ENCODE measurements at places on chromosomes 11 and 22.

GRCh38 chr11:43819926-43820325, 60.7 kb upstream of the ALKBH3 start:
- DNase-seq = no peak

GRCh38 chr11:61272731-61273130, 22.4 kb downstream of the VWCE start:
- DNase-seq = no peak

DNA sequence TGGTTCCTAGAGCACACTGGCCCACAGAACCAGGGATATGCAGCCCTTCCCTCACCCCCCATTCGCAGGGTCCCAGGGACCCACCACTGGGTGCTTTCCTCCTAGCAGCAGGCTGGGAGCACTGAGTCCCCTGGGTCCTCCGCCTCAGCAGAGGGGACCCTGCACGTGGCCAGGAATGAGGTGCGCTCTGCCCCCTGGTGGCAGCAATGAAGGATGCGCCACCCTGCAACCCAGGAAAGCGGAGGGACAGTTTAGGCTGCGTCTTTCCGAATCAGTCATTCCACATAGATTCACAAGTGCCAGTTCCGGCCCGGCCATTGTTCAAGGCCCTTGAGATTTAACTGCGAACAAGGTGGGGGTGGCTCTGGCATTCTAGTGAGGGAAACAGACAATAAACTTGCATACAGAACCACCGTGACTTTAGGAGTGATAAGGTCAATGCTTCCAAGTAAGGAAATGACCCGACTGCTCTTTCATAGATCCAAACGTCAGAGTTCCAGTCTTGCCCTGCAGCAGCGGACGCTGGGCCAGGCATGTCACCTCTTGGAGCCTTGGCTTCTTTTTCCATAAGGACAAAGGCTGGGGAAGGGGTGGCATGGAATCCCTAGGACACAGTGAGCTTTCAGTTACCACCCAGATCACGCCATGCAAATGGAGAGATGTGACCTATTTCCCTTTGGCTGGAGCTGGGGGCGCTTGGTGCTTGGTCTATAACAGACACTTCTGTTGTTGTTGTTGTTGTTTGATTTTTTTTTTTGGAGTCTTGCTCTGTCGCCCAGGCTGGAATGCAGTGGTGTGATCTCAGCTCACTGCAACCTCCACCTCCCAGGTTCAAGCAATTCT, 7.7 kb downstream of the RIN1 start:
- DNase-seq = peak; percentile 84

DNA sequence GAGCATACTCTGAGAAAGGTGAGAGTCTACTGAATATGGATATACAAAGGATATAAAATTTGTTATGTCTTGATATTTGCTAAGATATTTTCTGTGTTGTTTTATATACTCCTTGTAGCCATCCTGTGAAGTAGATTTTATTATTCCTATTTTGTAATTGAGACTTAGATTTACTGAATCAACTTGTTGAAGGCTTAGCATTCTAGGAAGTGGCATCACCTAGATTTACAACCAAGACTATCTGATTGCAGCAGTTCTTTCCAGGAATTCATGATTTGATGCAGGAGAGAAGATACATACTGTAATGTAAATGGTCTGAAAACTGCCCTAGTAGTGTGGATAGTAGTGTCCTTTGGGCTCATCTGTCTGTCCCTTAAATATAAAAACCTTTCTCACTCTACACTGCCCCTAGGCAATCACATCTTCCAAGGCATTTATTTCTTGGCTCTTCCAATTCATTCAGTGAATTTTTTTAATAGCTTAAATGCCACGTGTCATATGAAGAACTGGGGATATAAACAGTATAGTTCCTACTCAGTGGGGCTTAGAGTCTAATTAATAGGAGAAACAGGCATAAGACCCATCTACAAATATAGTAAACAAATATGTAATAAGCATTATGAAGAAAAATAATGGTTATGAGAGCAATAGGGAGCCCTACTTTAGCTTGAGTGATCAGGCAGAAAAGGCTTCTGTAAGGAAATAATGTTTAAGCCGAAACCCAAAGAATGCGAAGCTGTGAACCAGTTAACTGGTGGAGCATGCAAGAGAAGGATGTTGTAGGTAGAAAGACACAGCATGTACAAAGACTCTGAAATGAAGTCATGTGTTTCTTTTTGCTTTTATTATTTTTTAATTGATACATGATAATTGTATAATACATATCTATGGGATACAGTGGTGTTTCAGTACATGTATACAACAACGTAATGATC, 13.6 kb downstream of the IPO7 start:
- DNase-seq = peak; percentile 18

DNA sequence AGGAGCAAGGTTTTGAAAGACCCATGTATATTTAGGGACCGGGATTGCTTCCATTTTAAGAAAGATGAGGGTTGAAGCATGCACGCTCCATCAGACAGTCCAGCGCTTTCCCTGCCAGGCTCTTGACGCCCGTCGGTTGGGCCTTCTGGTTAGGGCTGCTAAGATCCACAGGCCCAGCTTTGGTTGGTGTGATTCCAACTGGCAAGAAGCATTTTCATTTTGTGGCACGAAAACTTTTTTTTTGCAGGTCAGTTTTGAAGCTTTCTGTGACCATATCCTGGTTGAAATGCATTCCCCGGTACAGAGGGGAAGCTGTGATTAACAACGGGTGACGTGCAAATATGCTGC, 34.3 kb upstream of the MPPED1 start:
- DNase-seq = peak; percentile 21

- no peak for DNase-seq
Measured at GRCh38 chr11:118056806-118057205, 20.1 kb upstream of the TMPRSS4 start.

DNA sequence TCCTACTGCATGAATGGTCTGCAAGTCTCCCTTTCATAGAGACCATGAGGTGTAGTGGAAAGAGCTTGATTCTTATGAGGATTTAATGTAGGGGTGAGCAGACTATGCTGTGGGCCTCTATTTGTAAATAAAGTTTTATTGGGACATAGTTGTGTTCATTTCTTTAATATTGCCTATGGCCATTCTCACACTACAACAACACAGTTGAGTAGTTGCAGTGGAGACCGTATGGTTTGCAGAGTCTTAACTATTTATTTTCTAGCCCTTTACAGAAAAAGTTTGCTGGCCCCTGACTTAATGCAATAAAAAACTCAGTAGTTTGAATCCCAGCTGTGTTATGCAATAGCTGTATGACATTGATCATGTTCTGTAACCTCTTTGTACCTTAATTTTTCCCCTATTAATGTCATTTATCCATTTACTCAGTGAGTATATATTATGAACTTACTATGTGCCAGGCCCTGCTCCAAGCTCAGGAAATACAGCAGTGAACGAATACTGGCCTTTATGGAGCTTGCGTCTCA, 106.3 kb downstream of the ATXN10 start:
- peak; percentile 37 for DNase-seq

GRCh38 chr11:121841487-121842191, 274.4 kb downstream of the BLID start:
- peak; percentile 98 for DNase-seq

GRCh38 chr11:128688031-128688713, 5.7 kb upstream of the FLI1 start:
- no peak for DNase-seq

- no peak for DNase-seq
Measured at GRCh38 chr22:27466229-27466628, 335.3 kb downstream of the MN1 start.

- DNase-seq = no peak
Measured at GRCh38 chr11:372809-373715, 3.8 kb downstream of the B4GALNT4 start.

- DNase-seq = no peak
Measured at GRCh38 chr11:1690167-1691025, 6.6 kb upstream of the KRTAP5-6 start.

DNA sequence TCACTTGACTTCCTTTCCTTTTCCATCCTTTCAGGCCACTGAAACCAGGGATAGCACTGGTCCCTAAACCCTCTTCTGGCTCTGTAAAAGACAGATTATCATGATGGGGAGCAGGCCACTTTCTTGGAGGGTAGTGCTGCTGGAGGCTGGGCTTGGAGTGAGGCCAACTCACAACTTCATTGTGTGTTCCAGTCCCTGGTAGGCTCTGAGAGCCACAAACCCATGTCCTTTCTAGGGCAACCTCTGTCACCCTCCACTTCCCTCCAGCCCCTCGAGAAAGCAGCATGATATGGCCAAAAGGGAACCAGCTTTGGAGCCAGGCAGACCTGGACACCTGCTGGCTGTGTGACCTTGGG, 2.3 kb downstream of the TKFC start:
- no peak for DNase-seq

DNA sequence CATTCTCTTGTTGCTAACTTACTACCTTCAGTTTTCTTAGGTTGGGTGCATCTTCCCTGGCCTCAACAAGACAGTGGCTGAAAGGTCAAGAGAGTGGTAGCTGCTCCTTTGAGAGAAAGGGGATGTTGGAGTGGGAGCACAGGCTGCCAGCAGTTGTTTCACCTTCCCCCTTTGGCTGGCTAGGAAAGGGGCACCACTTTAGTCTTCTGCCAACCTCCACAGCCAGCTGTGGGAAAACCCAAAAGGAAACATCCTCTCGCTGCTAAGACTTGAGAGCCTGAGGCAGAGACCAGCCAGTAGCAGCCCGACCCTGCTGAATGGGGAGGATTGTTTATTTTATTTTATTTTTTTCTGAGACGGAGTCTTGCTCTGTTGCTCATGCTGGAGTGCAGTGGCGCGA, 34.4 kb downstream of the MARK2 start:
- no peak for DNase-seq

DNA sequence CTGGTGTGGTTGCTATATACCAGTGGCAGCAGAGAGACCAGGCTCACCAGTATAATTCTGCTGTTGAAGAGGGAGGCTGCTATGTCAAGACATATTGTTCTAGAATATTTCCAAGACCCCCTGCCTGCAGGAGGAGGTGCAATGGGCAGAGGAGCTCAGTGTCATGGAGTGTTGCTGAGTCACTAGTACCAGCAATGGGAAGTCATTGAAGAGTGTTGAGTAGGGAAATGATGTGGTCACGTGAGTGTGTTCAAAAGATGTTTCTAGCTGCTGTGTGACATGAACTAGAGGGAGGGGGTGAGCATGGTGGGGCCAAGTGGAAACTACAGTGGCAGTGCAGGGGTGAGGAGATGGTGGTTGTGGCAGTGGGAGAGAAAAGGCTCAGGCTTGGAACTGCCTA, 76.3 kb upstream of the BIRC3 start:
- peak; percentile 73 for DNase-seq

GRCh38 chr22:32788904-32789624, 12.4 kb upstream of the TIMP3 start:
- peak; percentile 89 for DNase-seq

DNA sequence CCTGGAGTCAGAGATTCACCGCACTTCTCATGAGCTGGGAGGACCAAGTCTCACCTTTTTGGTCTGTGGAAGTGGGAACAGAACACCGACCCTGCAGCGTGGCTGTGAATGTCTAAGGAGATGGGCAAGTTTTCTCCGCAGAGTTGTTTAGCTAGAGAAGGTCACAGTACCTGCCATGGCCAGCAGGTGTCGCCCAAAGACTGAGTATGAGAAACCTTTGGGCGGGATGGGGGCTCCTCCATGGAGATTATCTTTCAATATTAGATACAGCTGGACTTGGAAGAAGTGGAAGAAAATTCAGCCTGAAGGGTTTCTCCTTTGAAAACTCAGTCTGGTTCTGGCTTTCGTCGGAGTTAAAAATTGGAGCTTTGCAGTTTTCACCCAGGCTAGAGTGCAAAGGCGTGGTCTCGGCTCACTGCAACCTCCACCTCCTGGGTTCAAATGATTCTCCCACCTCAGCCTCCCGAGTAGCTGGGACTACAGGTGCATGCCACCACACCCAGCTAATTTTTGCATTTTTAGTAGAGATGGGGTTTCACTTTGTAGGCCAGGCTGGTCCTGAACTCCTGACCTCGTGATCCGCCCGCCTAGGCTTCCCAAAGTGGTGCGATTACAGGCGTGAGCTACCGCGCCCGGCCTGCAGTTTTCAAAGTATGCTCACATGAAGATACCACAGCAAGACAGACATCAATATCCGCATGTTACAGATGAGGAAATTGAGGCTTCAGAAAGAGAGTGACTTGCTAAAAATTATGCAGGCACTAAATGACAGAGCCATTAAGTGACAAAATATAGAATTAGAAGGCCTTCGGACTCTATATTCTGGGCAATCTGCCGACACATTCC, 10.7 kb upstream of the DSCAML1 start:
- DNase-seq = peak; percentile 65

- no peak for DNase-seq
Measured at GRCh38 chr11:61021661-61022212, 50.3 kb downstream of the CD6 start.

GRCh38 chr11:128669506-128670270, 24.2 kb upstream of the FLI1 start:
- DNase-seq = peak; percentile 68

GRCh38 chr22:29482726-29483125, 2.7 kb downstream of the NEFH start:
- DNase-seq = no peak

DNA sequence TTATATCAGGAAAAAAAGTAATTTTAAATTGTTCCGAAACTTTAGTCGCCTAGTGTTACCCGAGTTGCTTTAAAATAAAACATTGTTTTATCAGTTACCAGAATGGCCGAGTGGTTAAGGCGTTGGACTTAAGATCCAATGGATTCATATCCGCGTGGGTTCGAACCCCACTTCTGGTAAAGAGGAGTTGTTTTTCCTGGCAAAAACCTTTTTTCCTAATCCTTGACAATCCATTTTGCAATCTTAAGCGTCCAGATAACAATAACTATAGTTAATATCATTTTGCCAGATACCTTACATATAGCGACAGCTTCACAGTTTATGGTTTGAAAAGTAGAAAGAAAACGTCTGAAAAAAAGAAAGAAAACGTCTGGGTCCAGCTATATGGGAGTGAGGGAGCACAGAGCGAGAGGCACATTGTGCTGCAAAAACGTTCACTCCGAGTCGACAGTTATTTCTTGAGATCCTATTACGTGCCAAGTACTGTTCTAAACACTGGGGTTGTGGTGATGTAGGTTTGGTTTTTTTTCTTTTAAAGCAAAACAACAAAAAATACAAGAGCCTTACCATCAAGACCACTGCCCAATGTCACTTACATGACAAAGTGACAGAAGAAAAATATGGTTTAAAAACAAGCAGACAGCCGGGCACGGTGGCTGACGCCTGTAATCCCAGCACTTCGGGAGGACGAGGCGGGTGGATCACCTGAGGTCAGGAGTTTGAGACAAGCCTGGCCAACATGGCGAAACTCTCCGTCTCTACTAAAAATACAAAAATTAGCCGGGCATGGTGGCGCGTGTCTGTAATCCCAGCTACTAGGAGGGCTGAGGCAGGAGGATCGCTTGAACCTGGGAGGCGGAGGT, 40.6 kb downstream of the OR4D9 start:
- peak; percentile 87 for DNase-seq

GRCh38 chr22:36201630-36202319, at the start of gene APOL4:
Gene APOL4, minus strand, starts transcription at chr22:36201809. Its CDS starts 75 bp downstream, at chr22:36201734.
- DNase-seq = no peak

GRCh38 chr11:62295504-62295903, 3.4 kb downstream of the SCGB1D4 start:
- DNase-seq = peak; percentile 23

- no peak for DNase-seq
Measured at GRCh38 chr22:50443801-50444625, 30.8 kb downstream of the SBF1 start.

- DNase-seq = no peak
Measured at GRCh38 chr11:12179531-12179930, 69.1 kb downstream of the MICAL2 start.

Data from fibroblast of skin of scalp (primary cell).